RPMI7951 (cell line): ENCODE measurements at places on chromosomes 7 and 10. TPM values are rescaled to one million over a fixed set of nuclear protein-coding genes. Genes with fewer than 3 reads are reported as not detected.
A peak's percentile ranks its signal among the peaks of the same experiment; 100 is the strongest.

GRCh38 chr7:101160910-101161309, 4.5 kb downstream of the VGF start:
- DNase-seq, result no peak

GRCh38 chr7:7569081-7569527, 2.4 kb downstream of the MIOS start:
- DNase-seq, result no peak

DNA sequence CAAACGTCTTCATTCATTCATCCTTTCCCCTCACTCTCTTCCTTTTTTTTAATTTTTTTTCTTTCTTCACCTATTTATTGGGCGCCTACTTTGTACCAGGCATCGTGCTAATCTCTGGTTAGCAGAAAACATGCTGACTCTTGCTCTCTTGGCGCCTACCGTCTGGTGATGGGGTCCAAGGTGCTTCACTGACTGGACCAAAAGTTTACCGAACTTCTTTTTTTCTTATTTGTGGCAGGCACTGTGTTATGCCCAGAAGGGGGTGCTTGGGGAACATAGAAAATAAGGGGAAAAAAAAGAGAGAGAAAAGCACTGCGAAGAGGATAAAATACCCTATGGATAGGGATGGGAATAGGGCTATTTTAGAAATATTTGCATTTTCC, 505 bp upstream of the FAM204A start:
- DNase-seq, result peak; percentile 3

DNA sequence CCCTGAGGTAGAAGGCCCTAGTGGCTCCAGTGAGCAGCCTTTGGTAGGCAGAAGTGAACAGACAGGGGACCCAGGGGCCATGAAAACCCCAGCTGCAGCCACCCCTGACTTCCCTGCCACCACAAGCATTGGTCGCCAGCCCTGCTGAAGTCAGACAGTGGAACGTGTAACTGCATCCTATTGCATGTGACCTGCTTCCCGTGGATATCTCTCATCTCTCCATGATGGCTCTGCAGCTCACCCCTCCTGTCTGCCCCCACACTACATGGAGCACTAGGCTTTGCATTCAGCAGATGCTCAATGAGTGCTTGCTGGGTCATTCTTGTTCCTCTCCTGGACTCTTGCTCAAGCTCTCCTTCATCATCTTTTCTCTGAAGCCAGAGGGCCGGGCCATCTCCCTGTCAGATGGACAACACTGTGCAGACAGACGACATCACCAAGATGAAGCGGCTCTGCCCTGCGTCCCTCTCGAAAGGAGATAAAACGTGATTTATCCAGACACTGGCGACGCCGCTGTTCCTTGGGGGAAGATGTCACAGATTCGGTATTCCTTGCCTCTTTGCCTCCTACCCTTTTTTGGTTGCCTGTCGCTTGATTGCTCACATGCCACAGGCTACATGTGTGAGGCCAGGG, 117.5 kb downstream of the SH3PXD2A start:
- DNase-seq, result no peak

DNA sequence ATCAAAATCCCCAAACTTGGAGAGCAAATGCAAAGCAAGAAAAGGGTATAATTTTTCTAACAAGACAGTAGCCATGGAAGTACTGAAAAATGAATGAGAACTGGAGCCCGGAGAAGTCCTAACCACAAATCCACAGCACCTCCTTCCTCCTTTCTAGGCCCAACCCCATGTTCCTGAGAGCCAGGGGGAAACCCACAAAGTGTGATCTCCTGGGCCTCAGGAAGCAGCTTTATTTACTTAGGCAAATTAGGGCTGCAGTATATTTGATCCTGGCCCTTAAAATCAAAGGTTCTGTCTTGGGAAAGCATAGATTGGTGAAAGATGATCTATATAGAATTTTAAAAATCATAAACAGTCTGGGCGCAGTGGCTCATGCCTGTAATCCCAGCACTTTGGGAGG, 103.0 kb downstream of the DOCK4 start:
- DNase-seq, result peak; percentile 49

DNA sequence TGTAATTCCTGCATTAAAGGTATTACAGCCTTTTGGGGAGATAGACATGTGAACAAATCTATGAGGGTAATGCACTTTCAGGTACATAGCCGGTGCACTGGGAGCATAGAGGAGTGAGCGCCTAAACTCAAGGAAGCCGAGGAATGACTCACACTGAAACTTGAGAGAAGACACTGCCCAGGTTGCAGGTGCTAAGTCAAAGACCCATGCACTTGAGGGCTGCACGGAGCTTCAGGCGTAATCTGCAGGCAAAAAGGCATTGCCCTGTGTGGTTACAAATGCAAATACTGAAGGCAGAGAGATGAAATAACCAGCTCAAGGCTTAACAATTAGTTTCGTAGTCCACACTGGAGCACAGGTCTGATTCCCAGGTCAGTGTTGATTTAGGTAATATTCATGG, 51.0 kb upstream of the OSBPL3 start:
- DNase-seq, result no peak

GRCh38 chr7:117014099-117014656, 60.9 kb downstream of the ST7 start:
- no peak for DNase-seq

- no peak for DNase-seq
Observed at GRCh38 chr10:130108934-130109604, 1.6 kb downstream of the C10orf143 start.

DNA sequence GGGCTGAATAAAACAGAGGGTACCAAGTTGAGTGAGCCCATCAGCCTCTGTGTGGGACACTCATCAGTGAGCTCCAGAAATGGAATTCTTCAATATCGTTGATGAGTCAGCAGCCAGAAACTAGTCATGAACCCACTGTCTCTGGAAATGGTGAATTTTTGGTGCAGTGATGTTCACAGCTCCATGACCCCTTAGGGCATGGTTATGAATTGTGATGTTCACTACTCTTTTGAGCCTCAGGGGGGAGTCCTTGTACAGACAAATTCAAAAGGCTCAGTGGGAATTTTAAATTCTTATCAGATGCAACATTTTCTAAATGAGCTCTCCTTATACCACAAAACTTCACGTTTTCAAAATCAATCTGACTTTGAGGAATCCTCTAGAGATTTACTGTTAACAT, 335.7 kb downstream of the PHTF2 start:
- peak; percentile 83 for DNase-seq

- peak; percentile 56 for DNase-seq
Observed at GRCh38 chr7:45001138-45001694, 1.2 kb downstream of the CCM2 start.

DNA sequence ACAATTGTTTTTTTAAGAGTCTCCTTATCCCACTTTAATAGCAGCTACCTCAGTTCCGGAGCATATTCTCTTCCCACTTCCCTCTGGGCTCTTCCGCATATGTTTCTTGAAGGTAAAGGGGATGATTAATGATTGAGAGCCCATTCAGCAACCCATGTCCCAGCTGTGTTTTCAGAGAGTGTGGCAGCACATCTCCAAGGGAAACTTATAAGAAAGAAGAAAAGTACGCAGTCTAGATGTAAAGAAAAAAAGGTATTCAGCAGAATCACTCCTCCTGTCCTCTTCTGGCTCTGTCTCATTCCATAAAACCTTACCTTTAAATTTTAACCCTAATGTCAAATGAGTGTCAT, 9.7 kb upstream of the ANKRD7 start:
- no peak for DNase-seq

GRCh38 chr7:5068521-5068920, 22.9 kb downstream of the RBAK start:
- no peak for DNase-seq

DNA sequence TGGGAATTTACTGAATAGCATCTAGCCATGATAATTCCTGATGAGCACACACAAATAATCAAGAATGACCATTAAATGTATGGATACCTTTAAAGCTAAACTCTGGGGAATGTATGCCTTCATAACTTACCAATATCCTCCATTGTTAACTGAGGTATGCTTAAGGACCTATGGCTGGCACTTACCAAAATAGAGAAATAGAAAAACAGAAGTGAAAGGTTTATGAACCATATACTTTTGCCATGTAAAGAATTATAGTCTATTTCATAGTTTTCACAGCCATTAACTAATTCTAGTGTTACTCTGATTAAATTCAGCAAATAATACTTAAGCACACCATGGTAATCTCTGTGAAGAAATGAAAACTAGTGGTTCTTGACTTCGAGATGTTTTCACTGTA, 1360.6 kb upstream of the LRRTM3 start:
- no peak for DNase-seq

DNA sequence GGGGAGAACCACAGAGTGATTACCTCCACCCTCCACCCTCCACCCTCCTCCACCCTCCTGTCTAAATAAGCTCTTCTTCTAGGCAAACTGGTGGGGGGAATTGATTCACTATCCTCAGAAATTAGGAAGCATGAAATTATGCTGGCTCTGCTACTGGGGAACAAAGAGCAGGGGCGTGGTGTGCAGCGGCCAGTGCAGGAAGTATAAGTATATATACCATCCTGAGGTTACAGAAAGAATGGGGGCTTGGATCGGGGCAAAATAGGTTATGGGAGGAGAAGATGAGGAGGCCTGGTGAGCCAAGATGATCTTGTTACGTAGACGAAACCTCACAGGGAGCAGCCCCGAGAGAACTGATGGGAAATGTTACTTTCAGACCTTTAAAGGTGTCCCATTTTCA, 49.1 kb downstream of the SYPL1 start:
- no peak for DNase-seq

- no peak for DNase-seq
Observed at GRCh38 chr10:83959328-83959727, 180.0 kb upstream of the GHITM start.

DNA sequence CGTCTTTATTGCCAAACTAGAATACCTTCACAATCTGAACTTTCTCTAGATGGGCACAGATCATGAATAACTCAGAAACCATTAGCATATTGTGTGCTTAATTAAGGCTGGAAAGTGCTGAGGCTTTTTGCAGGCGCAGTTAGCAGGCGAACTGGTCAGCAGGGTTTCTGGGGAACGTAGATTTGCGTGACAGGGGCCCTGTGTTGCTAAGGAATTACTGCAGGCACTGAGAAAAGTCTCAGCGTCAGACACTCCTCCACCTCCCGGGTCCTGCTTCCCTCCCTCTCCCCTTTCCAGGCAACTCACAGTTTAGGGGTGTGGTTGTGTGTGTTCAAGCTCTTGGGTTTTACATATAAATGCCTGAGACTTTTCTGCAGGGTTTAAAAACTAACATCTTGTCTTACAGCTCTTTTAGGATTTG, 2.2 kb downstream of the MAP3K8 start:
- peak; percentile 83 for DNase-seq

GRCh38 chr7:3067193-3067592, 23.5 kb upstream of the CARD11 start:
- DNase-seq, result peak; percentile 49

DNA sequence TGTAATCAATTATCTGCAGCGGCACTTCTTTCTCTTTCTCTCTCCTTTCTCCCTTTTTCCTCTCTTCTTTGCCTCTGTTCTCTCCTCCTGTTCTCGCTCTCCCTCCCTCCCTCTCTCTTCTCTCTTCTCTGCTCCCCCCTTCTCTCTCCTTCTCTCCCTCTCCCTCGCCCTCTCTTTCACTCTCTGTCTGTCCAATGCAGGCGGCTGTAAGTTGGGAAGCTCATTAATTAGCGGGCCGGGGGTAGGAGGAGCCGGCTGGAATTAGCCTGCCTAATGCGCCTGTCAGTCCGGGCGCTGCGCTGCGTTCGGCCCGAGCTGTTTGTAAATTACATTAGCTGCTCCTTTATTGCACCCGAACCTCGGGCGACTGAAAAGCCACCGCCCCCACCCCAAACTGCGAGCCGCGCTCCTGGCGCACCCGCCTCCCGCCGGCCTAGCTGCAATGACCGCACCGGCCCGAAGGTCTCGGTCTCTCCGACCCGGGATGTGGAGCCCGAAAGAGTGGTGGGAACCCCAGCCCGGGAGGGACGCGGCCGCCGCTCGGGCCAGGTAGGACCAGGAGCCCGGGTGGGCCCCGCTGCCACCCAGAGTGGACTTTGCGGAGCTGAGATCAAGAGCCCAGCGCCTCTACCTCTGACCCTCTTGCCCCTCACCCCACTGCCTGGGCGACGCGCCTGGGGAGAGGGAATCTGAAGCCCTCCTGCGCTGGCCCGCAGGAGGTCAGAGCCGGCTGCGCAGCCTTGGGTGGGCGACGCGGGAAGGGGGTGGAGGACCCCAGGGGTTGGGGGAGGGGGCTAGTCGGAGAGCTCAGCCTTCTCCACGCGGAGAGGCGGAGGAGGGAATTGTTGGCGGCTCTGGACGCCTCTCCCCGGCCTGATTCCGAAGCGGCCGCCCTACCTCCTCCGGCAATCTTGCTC, at the start of gene LBX1:
Gene LBX1 (minus strand): TSS at position 198 of the 917 bp plus-strand sequence. CDS start 648 bp downstream, outside the sequence.
- DNase-seq, result no peak

GRCh38 chr10:110209454-110209925, 2.1 kb downstream of the MXI1 start:
- DNase-seq, result peak; percentile 63

GRCh38 chr10:62034096-62034640, 132.7 kb downstream of the ARID5B start:
- DNase-seq, result no peak

DNA sequence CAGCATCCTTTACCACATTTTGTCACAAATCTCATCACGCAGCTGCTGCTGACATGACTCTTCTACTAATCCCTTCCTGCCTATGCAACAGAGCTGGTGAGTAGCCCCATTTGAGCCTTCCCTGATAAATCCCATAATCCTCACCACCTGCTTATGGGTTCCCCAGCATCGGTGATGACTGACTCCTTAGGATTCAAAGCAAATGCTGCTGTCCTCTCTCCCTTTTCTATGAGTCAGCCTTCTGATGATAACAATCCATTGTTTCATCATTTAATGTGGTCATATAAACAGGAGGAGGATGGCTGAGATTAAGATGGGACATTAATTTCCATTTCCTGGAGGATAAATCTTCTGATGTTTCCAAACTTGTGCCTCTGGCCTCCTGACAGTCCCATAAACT, 73.4 kb downstream of the SORCS1 start:
- no peak for DNase-seq

- no peak for DNase-seq
Observed at GRCh38 chr7:124257638-124258308, 224.9 kb upstream of the TMEM229A start.

- DNase-seq, result no peak
Observed at GRCh38 chr10:73406846-73407245, 7.0 kb downstream of the ANXA7 start.

- no peak for DNase-seq
Observed at GRCh38 chr10:101063050-101063525, 1.3 kb downstream of the KAZALD1 start.

The PRLHR gene
- total RNA-seq, result not detected in 2 replicates

The STX1A gene
- total RNA-seq, result 36.4 and 45.6 TPM in 2 replicates

The GPR15LG gene
- total RNA-seq, result not detected in 2 replicates

The LRRN3 gene
- 2.4 and 3.4 TPM in 2 replicates for total RNA-seq

The DNMBP gene
- total RNA-seq, result 5.9 and 7.2 TPM in 2 replicates

The MKX gene
- 0.12 TPM in 1 of 2 replicates, not detected in the other for total RNA-seq

The SGCE gene
- total RNA-seq, result 164 and 170 TPM in 2 replicates

The SLC13A1 gene
- not detected in 2 replicates for total RNA-seq

The CTAGE6 gene
- total RNA-seq, result 0.12 TPM in 1 of 2 replicates, not detected in the other

The DRGX gene
- total RNA-seq, result not detected in 2 replicates

The PLA2G12B gene
- total RNA-seq, result not detected in 2 replicates

The ZNF777 gene
- total RNA-seq, result 4.4 and 5.8 TPM in 2 replicates

The RET gene
- total RNA-seq, result under 0.01 and 0.10 TPM in 2 replicates
